ENCODE measurements at places on chromosomes 3 and 15. TPM values are rescaled to one million over a fixed set of nuclear protein-coding genes. Genes with fewer than 3 reads are reported as not detected.

DNA sequence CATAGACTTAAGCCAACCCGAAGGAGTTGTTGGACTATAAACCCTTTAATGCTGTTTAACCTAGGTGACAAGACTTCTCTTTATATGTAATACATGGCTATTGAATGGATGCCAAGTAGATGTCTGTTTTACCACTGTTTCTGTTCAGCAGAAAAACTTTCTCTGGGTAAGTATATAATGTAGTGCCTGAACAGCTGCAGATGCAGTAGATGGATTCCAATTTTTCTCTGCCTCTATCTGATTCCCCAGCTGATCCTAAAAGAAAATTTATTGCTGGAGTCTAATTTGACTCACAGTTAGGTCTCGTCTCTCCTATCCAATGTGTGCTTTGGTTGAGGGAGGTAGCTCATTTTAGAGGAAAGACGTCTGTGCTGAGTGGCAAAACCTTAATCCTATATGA is 256.5 kb upstream of the CBLB start:
- DNase-seq, result no peak

GRCh38 chr15:68407141-68407885 is 24.6 kb downstream of the ITGA11 start:
- DNase-seq, result peak; percentile 74

The UBE2E1 gene
- total RNA-seq, result 124 TPM

DNA sequence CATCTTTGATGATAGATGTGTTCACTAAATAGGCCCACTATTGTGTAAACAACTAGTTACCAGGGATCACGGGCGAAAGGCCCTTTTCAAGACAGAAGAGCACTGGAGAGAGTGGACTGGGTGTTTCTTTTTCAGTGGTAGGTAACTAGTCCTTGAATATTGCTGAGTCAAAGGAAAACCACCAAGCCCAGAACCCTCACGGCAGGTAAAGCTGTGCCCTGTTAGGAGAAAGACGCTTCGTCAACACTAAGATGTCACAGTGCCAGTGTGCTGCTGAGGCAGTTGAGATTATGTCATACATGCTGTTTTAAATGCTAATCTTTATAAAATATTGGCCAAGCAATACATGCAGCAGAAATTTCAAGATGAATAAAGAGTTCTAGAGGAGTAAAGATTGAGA is 578.6 kb downstream of the PYDC2 start:
- DNase-seq, result no peak

- DNase-seq, result no peak
Observed at GRCh38 chr3:49454898-49455681, 15.0 kb upstream of the DAG1 start.

The ADAM10 gene
- total RNA-seq, result 48.1 TPM

DNA sequence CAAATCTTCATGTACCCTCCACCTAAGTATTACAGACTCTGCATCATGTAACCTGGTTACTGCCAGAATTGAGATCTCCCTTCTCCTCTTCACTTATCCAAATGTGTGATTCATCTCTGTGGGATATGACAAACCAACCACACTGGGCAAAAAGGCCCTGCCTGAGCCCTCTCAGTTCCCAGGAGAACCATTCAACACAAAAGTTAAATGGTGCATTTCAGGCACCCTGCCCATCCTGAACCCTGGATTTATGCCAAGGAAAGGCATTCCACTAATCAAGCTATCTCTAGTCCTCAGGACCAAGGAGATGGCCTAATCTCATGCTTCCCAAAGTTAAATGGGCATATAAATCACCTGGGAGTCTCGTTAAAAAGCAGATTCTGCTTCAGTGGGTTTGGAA is 108.5 kb downstream of the TNIK start:
- no peak for DNase-seq

DNA sequence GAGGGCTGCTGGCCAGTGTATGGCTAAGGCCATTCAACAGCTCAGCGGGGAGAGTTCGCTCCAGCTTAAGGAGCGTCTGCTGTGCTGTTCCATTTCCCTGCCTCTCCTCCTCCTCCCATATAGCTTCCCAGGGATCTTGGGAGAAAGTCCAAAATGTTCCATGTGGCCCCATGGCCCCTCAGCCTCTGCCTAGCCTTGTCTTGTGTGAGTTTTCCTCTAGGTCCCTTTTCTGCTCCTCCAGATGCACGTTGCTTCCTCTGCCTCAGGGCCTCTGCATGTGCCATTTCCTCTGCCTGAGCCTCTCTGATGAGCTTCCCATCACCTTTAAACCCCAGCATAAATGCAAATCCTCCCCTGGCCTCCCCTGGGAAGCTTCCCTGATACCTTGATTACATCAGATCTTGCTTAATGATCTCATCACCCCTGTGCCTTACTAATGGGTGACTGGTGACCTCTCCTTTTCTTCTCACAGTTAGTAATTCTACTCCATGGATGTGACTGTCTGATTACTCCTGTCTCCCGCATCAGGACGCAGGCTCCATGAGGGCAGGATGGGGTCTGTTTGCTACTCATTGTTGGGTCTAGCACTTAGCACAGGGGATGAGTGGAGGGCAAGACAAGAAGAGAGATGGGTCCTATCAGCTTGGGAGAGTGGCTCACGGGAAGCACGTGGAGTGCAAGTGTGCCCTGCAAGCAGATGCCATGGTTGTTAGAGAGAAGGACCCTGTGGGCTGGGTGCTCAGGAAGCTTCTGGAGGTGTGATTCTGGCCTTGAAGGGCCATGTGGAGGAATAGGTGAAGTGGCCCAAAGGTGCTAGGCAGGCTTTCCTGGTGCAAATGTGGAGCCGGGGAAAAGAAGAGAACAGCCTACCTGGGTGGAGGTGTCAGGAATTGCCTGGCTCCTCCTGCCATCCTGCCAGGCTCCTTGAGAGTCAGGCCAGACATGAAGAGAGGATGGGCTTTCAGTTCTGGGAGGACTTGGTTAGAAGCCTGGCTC is 23.8 kb downstream of the ITGA11 start:
- DNase-seq, result peak; percentile 83

DNA sequence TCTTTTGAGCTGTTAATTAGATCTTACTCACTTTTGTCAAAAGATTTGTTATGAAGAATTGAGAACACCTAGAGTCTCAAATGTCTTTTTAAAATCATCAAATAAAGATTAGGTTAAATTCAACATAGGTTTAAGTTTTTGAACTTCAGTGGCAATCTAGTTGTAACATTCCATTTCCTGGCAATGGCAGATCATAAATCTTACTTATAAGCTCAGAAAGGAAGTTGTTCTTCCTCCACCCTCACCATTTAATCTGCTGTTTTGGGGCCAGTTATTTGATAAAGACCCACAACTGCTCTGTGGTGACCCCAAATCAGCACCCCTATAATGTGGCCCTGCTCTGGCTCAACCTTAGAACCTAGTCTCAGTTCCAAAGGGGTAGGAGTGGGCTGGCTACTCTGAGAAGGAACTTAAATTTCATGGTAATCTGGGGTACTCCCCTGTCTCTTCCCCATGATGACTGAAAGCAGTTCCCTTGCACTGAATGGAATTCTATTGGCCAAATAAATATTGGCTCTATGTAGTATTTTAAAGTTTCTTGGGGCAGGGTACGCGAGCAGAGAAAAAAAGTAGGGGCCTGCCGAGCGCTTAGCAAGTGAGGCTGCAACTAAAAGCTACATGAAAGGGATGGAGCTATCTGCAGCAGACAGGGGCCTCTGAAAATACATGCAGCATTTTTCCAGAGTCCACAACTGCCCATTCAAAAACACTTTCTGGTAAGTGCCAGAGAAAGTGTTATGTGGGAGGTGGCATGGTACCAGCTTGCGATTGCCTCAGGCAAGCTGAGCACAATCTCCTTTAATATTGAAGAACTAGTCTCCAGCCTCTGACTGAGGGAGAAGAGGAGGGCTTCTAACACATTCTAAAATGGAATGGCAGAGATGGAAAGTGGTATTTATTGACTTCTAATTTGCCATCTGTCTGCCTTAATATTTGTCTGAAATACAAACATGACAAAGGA is 103.6 kb upstream of the RASGRP1 start:
- no peak for DNase-seq

The SAMD7 gene
- not detected for total RNA-seq

DNA sequence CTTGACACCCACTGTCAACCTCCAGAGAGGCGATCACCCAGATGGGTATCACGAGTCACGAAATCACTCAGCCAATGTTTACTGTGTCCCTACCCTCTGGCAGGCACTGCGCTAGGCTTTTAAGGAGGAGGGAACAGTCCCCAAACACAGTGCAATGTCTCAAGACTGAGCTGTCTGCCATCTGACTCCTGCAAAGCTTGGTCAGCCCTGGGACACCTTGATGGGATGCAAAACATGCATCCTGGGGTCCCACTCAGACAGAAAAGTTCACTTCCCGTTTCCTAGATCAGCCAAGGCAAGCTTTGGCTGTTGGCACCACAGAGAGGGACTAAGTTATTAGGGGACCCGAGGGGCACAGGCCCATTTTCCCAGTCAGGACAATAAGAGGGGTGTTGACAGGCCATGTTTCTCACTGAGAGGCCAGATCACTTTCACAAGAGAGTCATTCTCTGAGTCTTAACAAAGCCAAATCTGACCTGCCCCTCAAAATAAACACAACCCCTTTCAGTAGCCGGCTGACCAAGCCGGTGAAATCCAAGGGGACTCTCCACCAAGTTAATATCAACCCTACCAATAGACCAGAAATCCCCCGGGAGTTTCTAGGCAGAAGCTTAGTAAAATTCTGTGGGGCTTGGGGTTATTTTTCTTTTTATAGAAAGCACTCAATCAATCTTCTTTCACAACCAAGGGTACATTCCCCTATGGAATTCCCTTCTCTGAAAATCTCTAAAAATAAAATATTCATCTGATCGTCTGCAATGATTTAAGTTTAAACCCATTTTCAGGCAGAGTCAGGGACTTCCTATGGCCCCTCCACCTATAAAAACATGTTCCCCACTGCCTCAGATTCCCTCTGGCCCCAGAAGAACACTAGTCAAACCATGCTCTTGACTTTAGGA is 3.5 kb downstream of the RFTN1 start:
- no peak for DNase-seq
